ENCODE measurements at places on chromosomes 12 and 14.

DNA sequence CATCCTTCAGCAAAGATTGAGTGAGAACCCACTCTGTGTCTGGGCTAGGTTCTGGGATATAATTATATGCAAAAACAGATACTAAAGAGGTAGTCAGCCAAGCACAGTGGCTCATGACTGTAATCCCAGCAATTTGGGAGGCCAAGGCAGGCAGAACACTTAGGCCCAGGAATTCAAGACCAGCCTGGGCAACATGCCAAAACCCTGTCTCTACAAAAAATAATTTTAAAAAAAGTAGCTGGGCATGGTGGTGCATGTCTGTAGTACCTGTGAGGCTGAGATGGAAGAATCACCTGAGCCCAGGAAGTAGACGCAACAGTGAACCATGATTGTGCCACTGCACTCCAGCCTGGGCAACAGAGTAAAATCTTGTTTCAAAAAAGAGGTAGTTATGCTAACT lies 237.5 kb upstream of the HMGA2 start:
- no peak for DNase-seq

DNA sequence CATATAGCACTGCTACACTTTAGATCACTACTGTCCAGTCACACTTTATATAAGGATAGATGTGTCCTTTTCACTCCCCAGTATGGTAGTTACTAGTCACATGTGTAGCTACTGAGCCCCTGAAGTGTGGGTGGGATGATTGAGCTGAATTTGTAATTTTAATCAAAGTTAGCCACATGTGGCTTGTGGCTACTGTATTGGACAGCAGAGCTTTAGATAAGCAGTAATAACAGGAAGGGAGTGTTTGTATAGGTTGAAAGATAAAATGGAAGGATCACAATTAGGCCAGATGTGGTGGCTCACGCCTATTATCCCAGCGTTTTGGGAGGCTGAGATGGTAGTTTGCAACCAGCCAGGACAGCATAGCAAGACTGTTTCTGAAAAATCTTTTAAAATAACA lies 23.5 kb downstream of the NAA30 start:
- DNase-seq = no peak

DNA sequence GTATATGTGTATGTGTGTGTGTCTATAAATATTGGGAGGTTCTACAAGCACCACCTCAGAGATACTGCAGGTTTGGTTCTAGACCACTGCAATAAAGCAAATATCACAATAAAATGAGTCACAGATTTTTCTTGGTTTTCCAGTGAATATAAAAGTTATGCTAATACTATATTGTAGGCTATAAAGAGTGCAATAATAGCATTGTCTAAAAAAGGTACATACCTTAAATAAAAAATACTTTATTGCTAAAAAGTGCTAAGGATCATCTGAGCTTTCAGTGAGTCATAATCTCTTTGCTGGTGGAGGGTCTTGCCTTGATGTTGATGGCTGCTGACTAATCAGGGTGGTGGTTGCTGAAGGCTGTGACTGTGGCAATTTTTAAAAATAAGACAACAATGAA lies 111.1 kb downstream of the VEZT start:
- DNase-seq = no peak

DNA sequence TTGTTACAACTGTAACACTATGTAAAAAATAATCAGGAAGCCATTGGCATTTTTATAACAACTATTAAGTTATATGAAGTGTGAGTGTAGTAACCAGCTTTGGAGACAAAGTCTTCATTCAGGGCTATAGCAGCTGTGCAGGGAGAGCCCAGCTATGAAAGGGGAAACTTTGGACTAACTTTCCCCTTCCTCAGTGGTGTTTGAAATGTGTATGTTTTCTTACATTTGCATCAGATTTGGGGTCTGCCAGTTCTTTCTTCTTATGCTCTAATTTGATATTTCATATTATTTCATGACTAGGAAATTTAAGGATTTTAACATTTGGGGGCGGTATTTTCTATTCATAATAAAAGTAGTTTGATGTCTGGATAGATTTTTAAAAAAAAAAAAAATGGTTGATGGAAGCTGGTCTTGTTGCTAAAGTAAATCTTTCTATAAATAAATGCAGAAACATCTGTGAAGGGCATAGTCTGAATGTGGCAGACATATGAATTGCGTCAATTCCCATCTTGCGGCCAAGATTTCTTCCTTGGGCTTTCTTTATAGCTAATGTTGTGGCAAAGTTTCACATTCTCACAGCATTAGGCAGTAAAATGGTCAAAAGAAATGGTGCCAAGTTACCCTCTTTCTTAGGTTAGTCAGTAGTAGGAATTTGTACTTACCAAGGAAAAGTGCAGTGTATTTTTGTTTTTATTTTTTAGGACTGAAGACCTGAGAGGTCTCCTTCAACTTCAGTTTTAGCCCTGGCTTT lies 35.6 kb downstream of the RASSF8 start:
- no peak for DNase-seq

GRCh38 chr12:124740691-124741137 lies 123.0 kb downstream of the SCARB1 start:
- no peak for DNase-seq

DNA sequence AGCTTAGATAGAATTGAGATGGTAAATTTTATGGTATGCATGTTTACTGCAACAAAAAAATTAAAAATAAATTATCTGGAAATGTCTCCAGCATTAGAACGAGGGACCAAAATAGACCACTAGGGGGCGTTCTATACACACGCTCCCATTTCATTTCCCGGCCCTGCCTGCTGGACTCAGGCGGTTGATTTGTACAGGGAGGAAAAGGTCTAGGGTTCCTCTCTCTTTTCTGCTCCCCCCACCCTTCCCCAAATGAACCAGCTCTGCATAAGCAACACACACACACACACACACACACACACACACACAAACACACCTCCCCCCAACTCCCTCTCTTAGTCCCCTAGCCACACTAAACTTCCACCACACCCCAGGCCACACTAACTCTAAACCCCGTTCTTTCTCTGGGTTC lies 7.8 kb upstream of the DTX1 start:
- DNase-seq = peak; percentile 32

DNA sequence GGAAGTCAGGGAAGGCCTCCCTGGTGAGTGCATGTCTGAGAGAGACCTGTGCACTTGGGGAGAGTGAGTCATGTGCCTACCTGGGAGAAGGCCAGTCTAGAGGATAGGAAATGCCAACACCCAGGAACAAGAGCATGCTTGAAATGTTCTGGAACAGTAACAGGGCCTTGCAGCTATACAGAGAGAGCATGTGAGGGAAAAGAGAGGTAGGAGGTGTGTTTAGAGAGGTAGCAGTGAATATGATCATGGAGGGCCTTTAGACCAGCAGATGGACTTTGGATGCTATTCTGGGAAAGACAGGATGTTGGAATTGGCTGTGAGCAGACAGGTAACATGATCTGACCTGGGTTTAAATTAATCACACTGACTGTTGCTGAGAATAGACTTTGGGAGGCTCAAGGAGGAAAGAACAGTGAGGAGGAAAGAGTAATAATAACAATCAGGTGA lies 1143.6 kb downstream of the FLRT2 start:
- no peak for DNase-seq

GRCh38 chr14:61456720-61457119 lies 135.3 kb downstream of the PRKCH start:
- DNase-seq = peak; percentile 77

DNA sequence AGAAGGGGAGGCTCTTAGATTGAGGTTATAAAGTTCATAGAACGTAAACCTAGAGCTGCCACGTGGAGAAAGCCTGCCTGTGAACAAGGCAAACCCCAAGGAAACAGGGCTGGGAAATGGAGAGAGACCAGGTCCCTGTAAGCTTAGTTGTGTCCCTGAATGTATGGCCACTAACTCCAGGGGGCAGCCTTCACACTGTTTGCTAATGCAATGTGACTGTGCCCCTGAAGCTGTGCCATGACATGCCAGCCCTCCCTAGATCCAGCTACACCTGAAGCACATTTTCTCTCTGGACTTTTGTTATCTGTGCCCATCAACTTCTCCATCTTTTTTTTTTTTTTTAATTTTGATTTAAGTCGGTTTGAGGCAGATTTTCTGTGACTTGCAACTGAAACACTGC lies 60.6 kb upstream of the TMCC3 start:
- no peak for DNase-seq

DNA sequence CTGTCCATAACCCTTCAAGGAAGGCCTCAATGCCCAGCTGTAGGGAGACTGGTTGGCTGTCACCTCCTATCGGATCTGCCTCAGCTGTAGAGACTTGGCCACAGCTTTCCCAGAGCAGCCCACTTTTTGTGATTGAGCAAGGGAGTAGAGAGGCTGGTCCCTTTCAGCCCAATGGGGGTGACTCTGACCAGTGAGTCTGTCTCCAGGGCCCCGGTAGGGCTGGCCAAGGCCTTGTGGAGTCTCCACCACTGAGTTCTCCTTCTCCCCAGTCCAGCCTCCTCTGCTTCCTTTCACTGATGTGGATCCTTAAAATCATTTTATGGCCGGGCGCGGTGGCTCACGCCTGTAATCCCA lies 14.5 kb upstream of the HPD start:
- no peak for DNase-seq

DNA sequence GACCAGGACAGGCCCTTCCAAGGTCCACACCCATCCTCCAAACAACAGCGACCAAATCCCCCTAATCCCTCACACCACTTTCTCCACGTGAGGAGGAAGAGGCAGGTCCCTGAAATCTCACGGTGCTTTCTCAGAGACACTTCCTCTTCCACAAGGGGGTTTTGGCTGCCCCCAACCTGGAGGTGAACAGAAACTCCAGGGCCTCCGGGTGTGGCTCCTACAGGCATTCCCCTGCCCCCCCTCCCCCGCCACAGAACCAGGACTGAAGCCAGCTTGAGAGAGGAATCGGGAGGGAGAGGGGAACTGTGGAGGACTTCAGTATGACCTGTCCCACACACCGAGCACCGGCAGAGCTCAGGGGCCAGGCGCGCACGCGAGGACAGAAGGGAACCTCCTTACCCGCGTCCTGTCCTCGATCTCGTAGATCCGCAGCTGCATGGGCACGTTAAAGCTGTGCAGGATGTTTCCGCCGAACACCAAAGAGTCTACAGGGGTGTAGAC lies 60.2 kb downstream of the KDM2B start:
- no peak for DNase-seq

- DNase-seq = no peak
These were observed 50.0 kb upstream of the LHX5 start for GRCh38 chr12:113521708-113522107.

- no peak for DNase-seq
These were observed 30.0 kb upstream of the LRRK2 start for GRCh38 chr12:40194846-40195245.

DNA sequence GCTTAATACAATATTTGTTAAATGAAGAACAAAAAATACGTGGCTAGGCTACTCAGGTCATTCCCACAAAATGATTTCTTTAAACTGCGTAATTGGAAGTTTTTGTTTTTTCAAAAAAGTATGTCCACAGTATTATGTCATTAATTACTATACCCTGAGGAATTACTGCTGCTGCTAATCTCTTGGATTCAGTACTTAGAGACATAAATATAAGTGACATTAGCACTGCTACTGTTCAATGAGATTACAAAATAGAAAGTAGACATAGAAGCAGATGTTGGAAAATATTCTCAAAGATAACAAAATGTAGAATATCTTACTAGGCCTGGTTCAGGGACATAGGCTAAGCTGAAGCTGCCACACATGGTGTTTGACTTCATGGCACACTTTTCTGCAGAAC lies 36.3 kb downstream of the HMGA2 start:
- no peak for DNase-seq

DNA sequence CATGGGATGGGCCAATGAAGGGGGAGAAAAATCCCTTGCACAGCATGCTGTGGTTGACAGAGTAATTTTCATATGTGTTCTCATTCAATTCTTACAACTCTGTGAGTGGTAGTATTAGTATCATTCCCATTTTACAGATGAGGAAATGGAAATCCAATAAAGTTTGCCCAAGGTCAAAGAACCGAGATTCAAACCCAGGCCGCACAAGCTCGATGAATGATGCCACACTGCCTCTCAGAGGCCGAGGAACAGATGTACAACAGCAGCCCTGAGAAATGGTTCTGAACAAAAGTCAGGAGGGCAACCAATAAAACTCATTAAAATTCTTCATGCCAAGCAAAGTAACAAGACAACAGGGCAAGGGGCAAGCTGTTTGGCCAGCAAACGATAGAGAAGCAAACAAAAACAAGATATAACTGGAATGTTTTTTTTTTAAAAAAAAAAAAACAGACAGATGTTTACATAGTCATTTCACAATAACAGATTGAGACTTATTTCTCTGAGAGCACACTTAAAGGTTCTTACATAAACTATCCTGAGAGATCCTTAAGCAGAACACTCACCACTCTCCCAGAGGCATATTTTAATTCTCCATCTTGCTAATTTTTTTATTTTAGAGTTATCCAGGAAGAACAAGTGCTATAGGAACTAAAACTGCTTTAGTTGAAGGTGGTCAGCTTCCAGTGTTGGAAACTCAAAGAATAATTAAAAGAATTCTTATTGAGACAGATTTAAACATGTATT lies 85.8 kb downstream of the EXOC5 start:
- DNase-seq = no peak

Measured in stimulated activated naive CD4-positive, alpha-beta T cell treated with Interleukin-2 at 50 U/mL for 16 hours (primary cell).